ENCODE measurements at places on chromosomes 16 and 17.

GRCh38 chr17:58614859-58615459 is 76.9 kb downstream of the TEX14 start:
- no peak for DNase-seq

DNA sequence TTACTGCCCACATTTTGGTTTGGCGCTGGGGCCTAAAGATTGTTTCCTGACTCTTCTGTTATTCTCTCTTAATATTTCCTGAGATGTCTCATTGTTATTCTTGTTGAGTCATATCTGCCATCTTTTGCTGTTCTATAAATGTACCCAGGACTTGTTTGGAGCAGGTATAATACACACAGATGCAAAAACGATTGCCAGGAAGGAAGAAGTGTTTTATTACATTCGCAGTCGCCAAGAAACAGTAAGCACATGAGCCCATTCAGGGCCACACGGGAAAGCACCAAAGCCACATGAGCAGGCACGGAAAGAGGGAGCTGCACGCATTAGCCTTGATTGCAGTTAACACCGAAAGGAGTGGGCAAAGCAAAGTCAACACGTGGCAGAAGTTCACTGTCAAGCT is 70.2 kb downstream of the ARHGAP44 start:
- no peak for DNase-seq

GRCh38 chr17:38441429-38442061 is 13.3 kb downstream of the ARHGAP23 start:
- no peak for DNase-seq

GRCh38 chr17:39171933-39172332 is 6.0 kb upstream of the ARL5C start:
- DNase-seq, result no peak

DNA sequence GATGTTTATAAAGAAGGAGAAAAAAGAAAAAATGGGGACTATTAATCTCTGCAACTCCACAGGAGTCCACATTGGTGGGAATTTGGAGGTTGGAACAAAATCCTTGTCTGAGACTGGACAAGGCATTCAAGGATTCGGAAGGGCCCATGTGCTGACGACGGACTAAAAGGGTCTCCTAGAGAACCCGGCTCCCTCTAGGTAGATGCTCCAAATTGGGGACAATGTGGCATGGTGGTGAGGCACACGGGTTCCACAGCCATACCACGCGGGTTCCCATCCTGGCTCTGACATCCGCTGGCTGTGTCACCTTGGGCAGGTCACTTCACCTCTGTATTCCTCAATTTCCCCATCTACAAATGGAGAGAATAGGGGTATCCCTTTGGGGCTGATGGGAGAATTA is 227.4 kb downstream of the C16orf78 start:
- no peak for DNase-seq

- DNase-seq, result no peak
Observed at GRCh38 chr16:2451851-2452320, 8.0 kb upstream of the TEDC2 start.

- DNase-seq, result no peak
Observed at GRCh38 chr16:13378151-13378550, 476.8 kb downstream of the SHISA9 start.

DNA sequence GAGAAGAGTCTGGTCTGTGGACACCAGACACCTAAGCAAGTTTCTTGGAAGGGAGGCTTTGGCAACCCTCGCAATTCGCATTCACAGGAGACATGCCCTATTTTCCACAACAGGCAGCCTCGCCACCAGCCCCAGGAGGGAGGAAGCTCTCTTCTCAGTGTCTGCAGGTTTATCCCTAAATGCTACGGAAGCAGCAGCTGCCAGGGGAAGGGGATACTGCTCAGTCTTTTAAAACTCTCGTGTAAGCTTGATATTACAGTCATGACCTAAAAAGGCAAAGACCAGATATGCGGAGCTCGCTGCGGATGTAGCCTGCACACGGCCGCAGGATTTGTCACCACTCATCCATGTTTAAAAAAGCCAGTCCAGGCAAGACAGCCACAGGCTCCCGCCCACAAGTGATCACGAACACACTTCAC is 159.2 kb upstream of the RPH3AL start:
- DNase-seq, result no peak

GRCh38 chr17:8574687-8575086 is 55.8 kb downstream of the MYH10 start:
- no peak for DNase-seq

DNA sequence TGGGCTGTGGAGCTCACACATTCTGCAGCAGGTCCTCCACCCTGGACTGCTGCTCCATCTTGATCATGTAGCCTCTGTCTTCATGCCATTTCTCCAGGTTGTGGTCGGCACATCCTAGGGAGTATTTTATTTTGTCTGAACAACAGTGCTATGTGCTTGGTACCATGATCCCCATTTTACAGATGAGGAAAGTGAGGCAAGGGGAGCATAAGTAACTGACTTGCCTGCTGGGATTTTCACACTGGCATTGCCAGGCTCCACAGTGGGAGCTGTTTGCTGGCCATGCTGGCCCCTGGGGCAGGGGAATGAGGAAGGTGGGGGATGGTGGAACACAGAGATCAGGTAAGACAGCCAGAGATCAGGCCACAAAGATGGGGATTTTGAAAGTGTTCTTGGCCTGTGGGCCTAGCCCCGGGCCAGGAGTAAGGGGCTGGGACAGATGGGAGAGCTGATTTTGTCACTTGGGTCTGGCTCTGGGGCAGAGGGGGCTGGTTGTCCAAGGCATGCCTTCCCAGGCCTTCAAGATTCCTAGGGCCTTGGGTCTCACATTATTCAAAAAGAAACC is 9.3 kb upstream of the ZNF500 start:
- DNase-seq, result no peak

- peak; percentile 38 for DNase-seq
Observed at GRCh38 chr17:17819561-17819995, 17.2 kb downstream of the SREBF1 start.

DNA sequence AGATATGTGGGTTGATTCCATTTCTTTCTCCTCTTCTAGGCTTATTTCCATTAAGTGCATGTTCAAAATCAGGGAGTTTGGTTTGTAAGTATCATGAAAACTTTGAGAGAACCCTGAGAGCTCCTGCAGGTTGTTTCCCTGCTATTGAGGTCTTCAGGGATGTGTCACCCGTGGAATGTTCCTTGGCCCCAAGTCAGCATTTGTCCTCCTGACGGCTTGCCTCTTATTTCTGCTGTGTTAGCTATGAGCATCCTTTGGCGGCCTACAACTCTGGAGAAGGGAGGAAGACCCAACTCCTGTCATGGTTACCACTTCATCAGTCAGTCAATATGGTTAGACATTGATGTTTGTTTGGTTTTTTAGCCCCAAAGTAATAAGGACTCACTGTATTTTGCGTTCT is 180.8 kb downstream of the FTO start:
- no peak for DNase-seq

- no peak for DNase-seq
Observed at GRCh38 chr17:67696347-67696746, 21.4 kb upstream of the NOL11 start.

DNA sequence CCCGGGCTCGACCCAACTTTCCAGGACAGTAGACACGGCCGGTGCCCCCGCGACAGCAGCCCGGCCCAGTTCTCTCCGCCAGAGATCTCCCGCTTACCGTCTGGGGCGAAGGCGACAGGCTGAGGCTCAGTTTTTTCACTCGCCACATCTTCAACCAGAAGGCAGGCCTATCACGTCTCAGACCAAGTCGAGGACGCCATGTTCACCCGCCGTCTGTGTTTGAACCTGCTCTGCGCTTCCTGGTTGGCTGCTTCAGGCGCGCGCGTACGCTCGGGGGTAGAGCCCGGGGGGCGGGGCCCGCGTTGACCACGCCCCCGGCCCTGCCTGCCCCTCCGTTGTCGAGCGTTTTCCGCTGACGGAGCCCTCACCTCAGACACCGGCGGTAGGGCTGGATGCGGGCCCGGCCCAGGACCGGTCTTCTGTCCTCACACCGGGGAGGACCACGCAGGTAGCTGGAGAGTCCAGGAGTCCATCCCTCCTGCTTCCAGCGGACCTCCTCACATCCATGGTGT is at the start of gene SPAG5:
Gene SPAG5 (minus strand): TSS at position 227 of the 512 bp plus-strand sequence. CDS start 79 bp downstream, at position 148.
- peak; percentile 94 for DNase-seq

DNA sequence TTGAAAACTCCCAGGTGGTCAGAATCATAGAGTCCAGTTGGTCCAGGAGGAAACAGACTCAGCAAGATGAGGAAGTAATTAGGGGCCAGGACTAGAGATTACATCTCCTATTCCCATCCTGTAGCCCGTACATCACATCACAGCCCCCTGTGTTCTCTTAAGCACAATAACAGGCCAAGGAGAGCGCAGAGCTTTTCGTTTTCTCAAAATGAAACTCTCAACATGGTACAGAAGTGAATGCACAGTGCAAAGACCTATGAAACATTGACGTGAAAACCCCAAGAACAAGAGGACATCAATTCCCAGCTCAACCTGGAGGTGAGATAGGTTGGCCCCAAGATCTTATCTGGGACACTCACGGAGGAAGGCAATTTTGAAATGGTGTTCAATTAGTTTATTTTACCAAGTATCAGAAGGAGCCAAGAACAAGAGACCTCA is 9.0 kb downstream of the PIK3R5 start:
- no peak for DNase-seq

DNA sequence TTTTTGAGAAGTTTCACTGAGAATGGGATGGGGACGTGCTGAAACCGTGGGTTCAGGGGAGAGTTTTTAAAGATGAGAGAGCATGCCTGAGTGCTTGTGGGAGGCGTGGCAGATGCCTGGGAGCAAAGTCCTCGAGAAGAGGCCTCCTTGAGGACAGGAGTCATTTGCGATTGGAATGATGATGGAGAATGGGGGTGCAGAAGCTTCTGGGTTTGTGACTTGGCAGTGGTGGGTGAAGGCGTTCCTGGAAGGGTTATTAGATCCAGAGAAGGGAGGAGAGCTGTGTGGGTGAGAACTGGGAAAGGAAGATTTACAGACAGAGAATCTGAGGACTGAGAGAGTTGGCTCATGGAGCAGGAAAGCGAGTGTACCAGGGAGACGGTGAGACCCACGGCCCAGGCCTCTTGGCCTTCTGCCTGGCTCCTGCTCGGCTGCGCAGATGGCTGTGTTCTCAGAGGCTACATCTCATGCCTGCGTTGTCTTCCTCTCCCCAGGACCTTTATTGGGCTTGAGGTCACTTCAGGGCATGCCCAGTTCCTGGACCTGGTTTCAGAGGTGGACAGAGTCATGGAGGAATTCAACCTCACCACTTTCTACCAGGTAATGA is 8.6 kb upstream of the MMP15 start:
- no peak for DNase-seq

- no peak for DNase-seq
Observed at GRCh38 chr17:45370949-45371413, 54.2 kb upstream of the MAP3K14 start.

DNA sequence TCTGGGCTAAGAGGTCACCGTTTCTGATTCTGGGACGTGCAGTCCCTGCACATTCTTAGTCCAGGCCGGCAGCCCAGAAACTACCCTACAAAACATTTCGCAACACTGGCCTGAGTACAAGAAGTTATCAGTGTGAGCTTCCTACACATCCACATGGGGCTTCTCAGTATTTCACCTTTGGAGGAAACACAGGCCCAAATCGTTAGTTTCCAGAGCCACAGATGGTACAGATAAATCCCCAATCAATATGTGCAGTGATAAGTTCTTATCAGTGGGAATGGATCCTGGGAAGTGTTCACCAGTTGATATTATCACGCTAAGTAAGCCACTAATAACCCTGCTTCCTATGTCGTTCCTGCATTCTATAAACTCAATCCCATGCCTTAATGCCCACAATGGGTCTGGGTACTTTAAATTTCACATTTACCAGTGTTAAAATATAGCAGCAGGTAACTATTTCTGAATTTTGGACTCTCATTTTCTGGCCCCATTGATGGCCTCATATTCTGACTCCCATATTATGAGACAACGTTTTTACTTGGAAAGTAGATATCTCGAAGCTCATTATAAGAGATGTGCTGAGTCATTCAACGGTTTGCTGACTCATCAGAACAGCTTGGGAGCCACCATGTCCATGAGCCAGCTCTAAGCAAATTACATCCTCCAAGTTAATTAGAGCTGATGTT is 370.2 kb upstream of the MAF start:
- no peak for DNase-seq

DNA sequence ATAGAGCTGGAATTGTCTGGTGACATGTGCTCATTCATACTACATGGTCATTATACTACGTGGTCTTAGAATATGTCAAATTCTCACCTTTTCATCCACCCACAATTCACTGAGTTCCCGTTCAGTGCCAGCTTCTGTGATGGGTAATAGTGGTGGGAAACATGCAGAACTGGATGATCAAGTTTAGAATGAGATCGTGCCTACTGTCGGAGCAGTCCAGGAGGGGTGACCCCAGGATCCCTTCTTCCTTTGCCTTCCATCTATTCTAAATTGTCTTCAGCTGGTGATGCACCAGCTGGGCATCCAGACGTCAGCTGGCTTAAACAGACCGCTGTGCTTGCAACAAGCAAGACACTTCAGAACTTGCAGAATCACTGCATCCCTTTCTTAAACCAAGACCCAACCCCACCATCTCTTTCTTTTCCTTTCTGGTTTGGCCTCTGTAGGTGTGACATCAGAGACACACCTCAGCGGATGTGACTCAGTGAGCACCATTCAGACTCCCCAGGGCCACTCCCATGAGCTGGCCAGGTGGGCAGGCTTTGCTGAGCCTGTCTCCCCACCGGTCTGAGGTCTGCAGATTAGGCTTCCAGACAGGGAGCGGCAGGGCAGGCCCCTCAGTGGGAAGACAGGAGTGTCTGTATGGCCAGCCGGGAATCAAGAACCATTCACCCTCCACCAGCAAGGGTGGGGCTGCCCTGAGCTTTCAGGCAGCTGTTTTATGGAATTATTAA is 18.1 kb downstream of the C17orf100 start:
- no peak for DNase-seq
